ENCODE measurements at places on chromosomes 12 and 14. TPM values are rescaled to one million over a fixed set of nuclear protein-coding genes. Genes with fewer than 3 reads are reported as not detected.

DNA sequence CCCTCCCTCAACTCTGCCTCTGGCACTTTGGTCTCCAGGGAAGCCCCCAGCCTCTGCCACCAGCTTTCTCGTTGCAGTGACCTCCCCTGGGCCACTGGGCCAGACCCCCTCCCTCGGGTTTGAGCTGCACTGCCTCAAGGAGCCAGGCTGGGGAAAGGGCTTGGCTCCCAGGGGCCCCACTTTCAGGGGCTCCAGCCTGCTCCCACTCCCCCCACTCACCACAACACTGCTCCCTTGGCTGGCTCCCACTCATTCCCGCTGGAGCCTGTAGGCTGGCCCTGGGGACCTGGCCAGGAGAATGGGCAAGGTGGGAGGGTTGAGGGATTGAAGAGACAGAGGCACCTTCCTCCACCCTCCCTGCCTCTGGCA is 19.3 kb upstream of the KIF26A start:
- DNase-seq: no peak

The PLEKHD1 gene
- polyA plus RNA-seq: 0.05 TPM

The NDRG2 gene
- polyA plus RNA-seq: 15.8 TPM

GRCh38 chr14:35766700-35767082 is 42.4 kb downstream of the RALGAPA1 start:
- no peak for DNase-seq

DNA sequence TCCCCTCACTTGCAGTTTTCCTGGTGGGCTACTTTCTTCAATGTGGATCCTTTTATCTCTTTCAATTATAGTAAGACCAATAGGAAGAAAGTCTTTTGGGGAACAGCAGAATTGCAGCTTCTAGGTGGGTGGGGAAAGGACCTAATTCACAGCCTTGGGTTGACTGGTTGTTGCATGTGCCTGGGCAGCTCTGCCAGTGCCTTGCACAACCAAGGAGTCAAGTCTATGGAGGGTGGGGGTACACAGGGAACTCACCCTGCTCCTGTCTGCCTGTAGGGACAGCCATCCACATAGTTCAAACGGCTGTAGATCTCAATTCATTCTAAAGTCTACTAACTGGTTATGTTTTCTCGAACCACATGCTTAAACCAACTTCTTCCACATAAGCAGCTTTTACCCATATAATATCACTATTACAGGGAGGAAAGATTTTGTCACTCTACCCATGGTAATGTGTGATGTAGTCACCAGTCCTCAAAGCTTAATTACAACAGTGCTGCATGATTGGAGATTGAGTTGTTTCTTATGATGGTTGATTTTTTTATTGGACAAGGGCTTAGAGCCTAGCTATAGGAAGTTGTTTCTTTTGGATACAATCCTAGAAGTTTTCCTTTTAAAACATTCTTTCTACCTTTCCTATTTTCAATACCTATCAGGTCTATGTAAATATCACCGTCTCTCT is 117.7 kb upstream of the FRMD6 start:
- DNase-seq: no peak

DNA sequence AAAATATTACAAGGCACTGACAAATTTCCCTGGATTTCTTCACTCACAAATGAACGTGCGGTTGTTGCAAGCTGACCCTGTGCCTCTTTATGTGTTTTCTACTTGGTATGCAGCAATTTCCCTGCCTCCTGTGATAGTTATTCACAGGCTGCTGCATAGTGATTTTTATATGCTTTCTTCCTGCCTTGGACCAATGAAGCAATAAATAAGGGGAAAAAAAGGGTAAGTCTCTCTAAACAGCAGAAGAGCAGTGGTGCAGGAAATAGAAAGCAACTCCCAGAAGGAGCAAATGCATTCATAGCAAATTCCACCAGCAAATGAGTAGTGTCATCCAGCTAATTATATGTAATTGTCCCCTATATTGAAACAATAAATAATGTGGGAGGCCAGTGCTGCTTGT is 737.9 kb downstream of the GALC start:
- DNase-seq: no peak

DNA sequence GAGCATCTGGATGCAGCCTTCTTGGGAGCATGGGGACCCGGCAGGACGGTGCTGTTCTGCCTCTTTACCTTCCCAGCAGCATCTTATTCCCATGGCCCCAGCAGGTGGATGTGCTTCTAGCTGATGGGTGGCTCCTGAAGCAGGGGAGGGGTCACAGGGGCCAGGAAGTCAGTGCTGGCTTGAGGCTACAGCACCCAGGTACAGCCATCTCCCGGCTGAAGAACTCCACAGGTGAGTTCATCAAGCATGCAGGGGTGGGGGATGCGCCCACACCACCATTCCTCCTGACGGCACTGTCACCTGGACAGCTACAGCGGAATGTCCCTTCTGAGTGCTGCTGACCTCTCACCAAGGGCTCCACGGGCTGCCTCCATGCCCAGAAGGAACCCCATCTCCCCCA is 57.3 kb downstream of the BCL11B start:
- no peak for DNase-seq

The TPH2 gene
- not detected for polyA plus RNA-seq
